Mammary microvascular endothelial cell (primary cell): ENCODE measurements at places on chromosomes 5 and 9. TPM values are rescaled to one million over a fixed set of nuclear protein-coding genes. Genes with fewer than 3 reads are reported as not detected.

The BTNL9 gene
- total RNA-seq: 0.05 TPM in 1 of 2 replicates, not detected in the other

The DIPK1B gene
- 151 and 161 TPM in 2 replicates for total RNA-seq

The NIPAL4 gene
- total RNA-seq: not detected in 2 replicates

The PCDHB14 gene
- total RNA-seq: 0.20 and 0.30 TPM in 2 replicates

The PLPP1 gene
- 40.6 and 44.9 TPM in 2 replicates for total RNA-seq

The COL15A1 gene
- 9.6 and 10.0 TPM in 2 replicates for total RNA-seq

The CHD1 gene
- 21.4 and 28.2 TPM in 2 replicates for total RNA-seq

The PCDHA6 gene
- total RNA-seq: 0.27 TPM in 1 of 2 replicates, not detected in the other

The HMCN2 gene
- 0.07 TPM in 1 of 2 replicates, not detected in the other for total RNA-seq

The RHOBTB3 gene
- total RNA-seq: 160 and 167 TPM in 2 replicates

The ZBED3 gene
- total RNA-seq: 1.5 and 4.7 TPM in 2 replicates

The SLC4A9 gene
- not detected in 2 replicates for total RNA-seq

The TOR1A gene
- 62.6 and 68.3 TPM in 2 replicates for total RNA-seq

The SPATA31A3 gene
- not detected in 2 replicates for total RNA-seq

The RGS14 gene
- 7.2 and 7.9 TPM in 2 replicates for total RNA-seq

The QRFP gene
- not detected in 2 replicates for total RNA-seq

The PRKAA1 gene
- 62.7 and 70.1 TPM in 2 replicates for total RNA-seq

The GPR151 gene
- not detected in 2 replicates for total RNA-seq

The CTXN3 gene
- total RNA-seq: not detected in 2 replicates

The CEMIP2 gene
- 37.7 and 65.9 TPM in 2 replicates for total RNA-seq

The HNRNPK gene
- total RNA-seq: 638 and 652 TPM in 2 replicates

The SLC34A3 gene
- total RNA-seq: not detected in 2 replicates

The TTLL11 gene
- total RNA-seq: 2.7 and 4.7 TPM in 2 replicates

The GLRA1 gene
- not detected in 2 replicates for total RNA-seq

The DROSHA gene
- 33.4 and 41.1 TPM in 2 replicates for total RNA-seq

The SMIM33 gene
- not detected in 2 replicates for total RNA-seq

The OCLN gene
- 0.53 and 3.3 TPM in 2 replicates for total RNA-seq

The SHOC1 gene
- not detected in 2 replicates for total RNA-seq

The TRIP13 gene
- 58.5 and 61.4 TPM in 2 replicates for total RNA-seq

The GABBR2 gene
- 2.1 and 2.3 TPM in 2 replicates for total RNA-seq

The ENG gene
- 378 and 433 TPM in 2 replicates for total RNA-seq

The NR5A1 gene
- total RNA-seq: not detected in 2 replicates

The PTPRD gene
- total RNA-seq: 0.27 and 2.1 TPM in 2 replicates

The MAP1B gene
- total RNA-seq: 107 and 120 TPM in 2 replicates

The CENPK gene
- 21.1 and 31.0 TPM in 2 replicates for total RNA-seq

The SNCAIP gene
- total RNA-seq: 5.7 and 8.9 TPM in 2 replicates

The RNF208 gene
- not detected in 2 replicates for total RNA-seq

The LCN15 gene
- total RNA-seq: 1.6 TPM in 1 of 2 replicates, not detected in the other

The NR4A3 gene
- 0.20 and 0.25 TPM in 2 replicates for total RNA-seq

The HAPLN1 gene
- total RNA-seq: not detected in 2 replicates

The ZER1 gene
- total RNA-seq: 15.3 and 18.7 TPM in 2 replicates

The ADCY2 gene
- not detected in 2 replicates for total RNA-seq

The UBE2R2 gene
- total RNA-seq: 24.6 and 25.4 TPM in 2 replicates

The SH3GL2 gene
- 0.07 TPM in 1 of 2 replicates, not detected in the other for total RNA-seq

The DHX29 gene
- total RNA-seq: 27.5 and 28.3 TPM in 2 replicates

The DIMT1 gene
- total RNA-seq: 47.3 and 58.3 TPM in 2 replicates

The AFAP1L1 gene
- 69.0 and 72.3 TPM in 2 replicates for total RNA-seq

The SLC6A7 gene
- not detected in 2 replicates for total RNA-seq

The SEMA6A gene
- 2.0 and 4.4 TPM in 2 replicates for total RNA-seq

The FGD3 gene
- total RNA-seq: not detected in 2 replicates

The ADGRD2 gene
- total RNA-seq: not detected in 2 replicates

The PRSS3 gene
- total RNA-seq: 13.4 and 19.8 TPM in 2 replicates

The C5orf58 gene
- total RNA-seq: not detected in 2 replicates
